Prostate gland (tissue), 2 donors: ENCODE measurements at places on chromosomes 12 and 14. TPM values are rescaled to one million over a fixed set of nuclear protein-coding genes. Genes with fewer than 3 reads are reported as not detected.

Gene OR6C76
- not detected for total RNA-seq

Gene ATF1
- 20.2 TPM for total RNA-seq

Gene SLC10A1
- total RNA-seq, result not detected

Gene GSKIP
- 10.7 TPM for total RNA-seq

Gene RPL10L
- total RNA-seq, result not detected

Gene PLBD1
- total RNA-seq, result 5.7 TPM

Gene AQP2
- 2.7 TPM for total RNA-seq

Gene CMA1
- not detected for total RNA-seq

Gene PA2G4
- total RNA-seq, result 75.0 TPM

Gene KRT81
- total RNA-seq, result 1.7 TPM

Gene TAS2R19
- 6.1 TPM for total RNA-seq

Gene KSR2
- 1.7 TPM for total RNA-seq

Gene CBLN3
- total RNA-seq, result 11.1 TPM

Gene GRIN2B
- total RNA-seq, result 0.11 TPM

Gene RALGAPA1
- total RNA-seq, result 65.5 TPM

Gene TTC8
- 115 TPM for total RNA-seq

Gene LRRIQ1
- 2.6 TPM for total RNA-seq

Gene TMEM229B
- 5.7 TPM for total RNA-seq

Gene HDAC7
- total RNA-seq, result 67.7 TPM

Gene RND1
- total RNA-seq, result 0.41 TPM

Gene PROX2
- not detected for total RNA-seq

Gene EIF4B
- total RNA-seq, result 419 TPM

Gene OR10AD1
- total RNA-seq, result not detected

Gene KERA
- total RNA-seq, result not detected

Gene LRIG3
- 31.7 TPM for total RNA-seq

Gene KRT75
- total RNA-seq, result not detected

Gene INSM2
- total RNA-seq, result 1.2 TPM

Gene SRGAP1
- total RNA-seq, result 4.6 TPM

Gene KLHDC2
- total RNA-seq, result 83.2 TPM

Gene ASCL1
- 0.50 TPM for total RNA-seq

Gene KRT79
- total RNA-seq, result not detected

Gene IL31
- total RNA-seq, result not detected

Gene DTX3
- total RNA-seq, result 59.9 TPM

Gene OVCH1
- total RNA-seq, result not detected

Gene TESPA1
- total RNA-seq, result 6.1 TPM

Gene HPD
- total RNA-seq, result 4.0 TPM

Gene DBX2
- not detected for total RNA-seq

Gene VRTN
- total RNA-seq, result 0.34 TPM

Gene RBP5
- total RNA-seq, result 3.5 TPM

Gene SCN8A
- 7.6 TPM for total RNA-seq

Gene CIDEB
- total RNA-seq, result 17.8 TPM

Gene SERPINA1
- 4.9 TPM for total RNA-seq

Gene NPC2
- 625 TPM for total RNA-seq

Gene SLC6A13
- 0.85 TPM for total RNA-seq

Gene CCDC175
- not detected for total RNA-seq

Gene LRFN5
- total RNA-seq, result 5.3 TPM

Gene ALDH1L2
- total RNA-seq, result 5.3 TPM

Gene LTBP2
- 47.0 TPM for total RNA-seq

Gene SLCO1B3
- total RNA-seq, result not detected

Gene KRT80
- total RNA-seq, result 3.7 TPM

Gene TCL1B
- 1.4 TPM for total RNA-seq

Gene HOTAIR
- total RNA-seq, result not detected

Gene NR2C1
- 54.0 TPM for total RNA-seq

Gene ABCC9
- total RNA-seq, result 10.5 TPM

Gene MYO1H
- not detected for total RNA-seq

Gene MYH6
- total RNA-seq, result 3.1 TPM

Gene GALNT8
- 0.41 TPM for total RNA-seq

Gene ERP27
- 2.3 TPM for total RNA-seq

Gene IAPP
- not detected for total RNA-seq
